ENCODE measurements at places on chromosomes 13 and 19.

GRCh38 chr19:33818411-33818810, 21.7 kb downstream of the KCTD15 start:
- no peak for DNase-seq

GRCh38 chr13:61358599-61358998, 57.0 kb downstream of the PCDH20 start:
- no peak for DNase-seq

- no peak for DNase-seq
Observed at GRCh38 chr19:1069009-1069779, 2.2 kb downstream of the ARHGAP45 start.

DNA sequence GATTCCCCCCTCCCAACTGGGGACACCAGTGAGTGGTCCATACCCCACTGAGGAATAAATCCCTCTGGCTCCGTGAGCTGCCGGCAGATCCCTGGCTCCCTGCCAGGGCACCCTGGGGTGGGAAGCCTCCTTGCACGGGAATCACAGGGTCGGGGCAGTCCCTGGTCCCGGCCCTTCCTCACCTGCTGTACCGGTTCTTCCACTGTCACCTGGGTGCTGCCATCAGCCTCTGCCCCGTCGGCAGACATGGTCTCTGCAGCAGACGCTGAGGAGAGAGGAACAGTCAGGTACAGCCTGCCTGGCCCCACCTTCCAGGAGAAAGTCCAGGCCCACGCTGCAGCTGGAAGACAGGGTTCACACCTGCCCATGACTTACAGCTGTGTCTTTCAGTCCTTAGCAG, 6.3 kb downstream of the PLIN3 start:
- DNase-seq, result peak; percentile 54

GRCh38 chr13:99269627-99270241, 11.6 kb upstream of the GPR18 start:
- peak; percentile 44 for DNase-seq

DNA sequence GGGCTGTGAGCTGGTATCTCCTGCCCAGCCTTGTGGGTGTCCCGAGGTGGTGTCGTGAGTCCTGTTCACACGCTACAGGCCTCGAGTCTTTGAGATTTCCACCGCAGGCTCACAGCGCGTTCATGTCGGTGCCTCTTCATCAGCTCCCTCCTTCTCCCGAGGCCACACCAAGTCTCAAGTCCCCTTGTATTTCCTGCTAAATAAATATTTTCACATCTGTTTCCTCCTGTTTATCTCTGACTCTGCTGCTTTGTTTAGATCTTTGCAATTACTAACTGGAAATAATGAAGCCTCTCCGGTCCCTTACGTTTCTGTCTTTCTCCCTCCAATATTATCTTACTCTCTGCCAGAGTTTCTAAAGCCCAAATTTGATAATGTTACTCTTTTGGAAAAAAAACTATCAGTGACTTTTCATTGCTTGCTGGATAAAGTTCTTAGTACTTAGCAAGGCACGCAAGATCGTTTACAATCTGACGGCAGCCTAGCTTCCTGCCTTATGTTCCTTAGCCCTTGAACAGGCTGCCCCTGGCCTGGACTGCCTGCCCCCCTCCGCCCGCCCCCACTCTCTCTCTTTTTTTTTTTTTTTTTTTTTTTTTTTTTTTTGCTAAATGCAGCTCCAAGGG, 130.5 kb upstream of the RNF113B start:
- no peak for DNase-seq

- peak; percentile 87 for DNase-seq
Observed at GRCh38 chr19:46616631-46617322, 8.1 kb downstream of the PTGIR start.

- no peak for DNase-seq
Observed at GRCh38 chr13:106537521-106537920, 2.1 kb upstream of the EFNB2 start.

- no peak for DNase-seq
Observed at GRCh38 chr13:85142351-85142927, 656.8 kb downstream of the SLITRK6 start.

DNA sequence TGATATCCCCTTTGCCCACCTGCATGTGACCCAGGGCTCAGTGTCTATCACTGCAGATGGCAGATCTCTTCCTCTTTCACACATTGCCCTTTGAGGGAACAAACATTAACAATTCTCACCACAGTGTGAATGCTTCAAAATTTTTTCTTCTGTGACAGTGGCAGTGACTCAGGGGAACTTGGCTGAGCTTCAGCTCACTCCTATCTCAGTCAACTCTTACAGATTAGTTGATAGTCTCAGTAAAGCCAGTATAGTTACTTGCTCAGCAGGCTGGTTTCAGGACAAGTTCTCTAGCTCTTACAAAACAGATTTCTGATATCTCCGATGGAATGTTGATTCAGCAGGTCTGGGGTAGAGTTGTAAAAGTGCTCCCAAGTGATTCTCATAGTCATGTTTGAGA, 166.9 kb downstream of the DLEU7 start:
- DNase-seq, result no peak

GRCh38 chr19:39942366-39942730, 7.9 kb upstream of the FCGBP start:
- DNase-seq, result no peak

- peak; percentile 54 for DNase-seq
Observed at GRCh38 chr13:77492982-77493381, 42.5 kb upstream of the SCEL start.

DNA sequence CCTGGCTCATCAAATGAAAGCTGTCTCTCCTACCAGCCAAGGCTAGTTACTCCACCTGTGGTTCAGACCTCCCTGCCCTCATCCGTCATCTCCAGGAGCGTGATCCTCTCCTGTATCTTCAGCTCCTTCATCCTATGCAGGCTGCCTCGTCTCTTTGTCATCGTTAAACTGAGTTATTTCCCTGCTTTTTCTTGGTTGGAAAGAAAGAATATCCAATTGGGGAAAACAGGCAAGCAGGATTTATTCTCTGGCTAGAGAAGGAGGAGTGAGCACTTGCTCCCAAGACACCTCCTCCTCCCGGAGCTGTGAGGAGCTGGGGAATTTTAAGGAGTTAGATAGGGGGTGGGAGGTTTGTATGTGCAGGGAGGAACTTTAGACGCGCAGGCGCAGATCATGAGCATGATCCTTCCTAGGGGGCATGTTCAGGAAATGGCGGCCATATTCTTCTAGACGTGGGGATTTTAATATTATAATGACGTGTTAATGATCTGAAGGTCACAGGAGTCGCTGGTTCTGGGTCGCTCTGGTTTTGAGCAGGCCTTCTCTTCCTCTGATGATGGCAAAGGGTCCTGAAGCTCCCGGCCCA, 156.4 kb upstream of the KL start:
- DNase-seq, result no peak

GRCh38 chr13:107886118-107886517, 329.2 kb downstream of the LIG4 start:
- no peak for DNase-seq

GRCh38 chr13:112818698-112819045, 128.8 kb downstream of the ATP11A start:
- no peak for DNase-seq

DNA sequence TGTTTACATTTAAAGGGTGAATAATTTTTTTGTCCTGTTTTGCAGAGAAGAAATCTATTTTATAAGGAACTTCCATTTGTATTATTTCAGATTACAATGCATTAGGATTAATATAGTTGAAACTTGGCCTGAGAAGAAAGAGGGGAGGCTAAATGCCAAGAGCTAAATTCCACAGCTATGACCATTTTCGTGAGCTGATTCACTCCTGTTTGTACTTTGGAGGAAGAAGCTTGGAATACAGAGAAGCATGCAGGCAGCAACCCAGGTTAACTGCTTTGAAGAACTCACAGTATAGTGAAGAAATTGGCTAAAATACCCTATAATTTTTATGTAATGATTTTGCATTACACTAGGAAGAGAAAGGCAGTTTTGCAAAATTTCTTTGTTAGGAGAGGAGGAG, 309.4 kb upstream of the KLF12 start:
- DNase-seq, result no peak

DNA sequence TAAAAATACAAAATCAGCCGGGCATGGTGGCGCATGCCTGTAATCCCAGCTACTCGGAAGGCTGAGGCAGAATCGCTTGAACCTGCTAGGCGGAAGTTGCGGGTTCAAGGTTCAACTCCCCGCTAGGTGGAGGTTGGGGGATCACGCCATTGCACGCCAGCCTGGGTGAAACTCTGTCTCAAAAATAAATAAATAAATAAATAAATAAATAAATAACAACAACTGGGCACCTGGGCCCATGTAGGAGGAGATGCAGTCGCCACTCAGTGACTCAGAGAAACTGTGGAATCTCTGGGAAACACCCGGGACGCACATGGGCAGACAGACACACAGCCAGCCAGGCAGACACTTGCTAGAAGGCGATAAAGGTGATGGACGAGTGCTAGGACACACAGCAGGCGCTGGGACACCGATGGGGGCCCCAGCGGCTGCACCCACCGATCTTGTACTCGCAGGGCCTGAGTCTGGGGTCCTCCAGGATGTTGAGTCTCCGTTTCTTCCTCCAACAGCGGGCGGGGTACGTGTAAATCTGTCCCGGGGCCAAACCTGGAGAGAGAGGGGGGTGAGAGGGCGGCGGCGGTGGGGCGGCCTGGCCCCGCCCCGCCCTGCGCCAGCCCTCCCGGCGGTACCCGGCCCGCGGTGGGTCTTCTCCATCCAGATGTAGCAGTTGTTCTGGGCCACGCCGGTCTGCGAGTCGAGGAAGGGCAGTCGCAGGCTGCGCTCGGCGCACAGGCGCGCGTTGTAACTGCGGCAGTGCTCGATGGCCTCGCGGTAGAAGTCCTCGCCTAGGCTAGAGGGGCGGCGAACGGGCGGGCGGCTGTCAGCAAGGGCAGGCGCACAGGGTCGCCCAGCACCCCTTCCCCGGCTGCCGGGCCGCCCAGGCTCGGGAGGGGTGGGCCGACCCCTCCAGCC, 1.8 kb downstream of the DPF1 start:
- no peak for DNase-seq

DNA sequence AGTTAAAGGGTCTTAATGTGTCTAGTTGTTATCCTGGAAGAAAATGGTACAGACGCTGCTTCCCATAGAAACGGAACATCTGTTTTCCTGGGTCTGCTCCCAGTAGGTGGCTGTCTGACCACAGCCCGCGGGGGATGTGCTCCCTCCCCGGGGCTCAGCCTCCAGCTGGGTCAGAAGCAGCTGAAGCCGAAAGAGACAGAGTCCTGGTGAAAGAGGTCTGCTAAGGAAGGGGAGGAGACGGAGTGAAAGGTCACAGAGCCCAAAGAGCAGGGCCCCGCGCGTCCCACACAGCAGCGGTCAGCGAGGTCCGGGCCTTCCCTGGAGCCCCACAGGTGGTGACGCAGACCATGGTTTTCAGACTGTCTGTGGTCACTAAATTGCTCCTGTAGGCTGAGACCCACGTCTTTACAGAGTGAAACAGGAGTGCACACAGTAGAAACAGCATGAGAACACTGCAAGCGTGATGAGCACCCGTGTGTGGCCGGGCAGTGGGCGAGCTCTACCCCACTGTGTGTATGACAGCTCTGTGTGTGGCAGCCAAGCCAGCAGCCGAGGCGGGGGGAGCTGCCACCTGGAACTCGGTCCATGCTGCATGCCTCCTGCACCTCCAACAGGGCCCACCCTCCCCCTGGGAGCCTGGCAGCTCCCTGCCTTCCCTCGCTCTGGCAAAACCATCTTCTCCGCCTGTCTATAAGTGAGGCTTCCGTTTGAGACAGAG, 52.0 kb upstream of the C13orf46 start:
- no peak for DNase-seq

- DNase-seq, result no peak
Observed at GRCh38 chr13:39888865-39889810, 233.7 kb downstream of the COG6 start.

GRCh38 chr13:27018344-27018861, 153.2 kb downstream of the USP12 start:
- no peak for DNase-seq

DNA sequence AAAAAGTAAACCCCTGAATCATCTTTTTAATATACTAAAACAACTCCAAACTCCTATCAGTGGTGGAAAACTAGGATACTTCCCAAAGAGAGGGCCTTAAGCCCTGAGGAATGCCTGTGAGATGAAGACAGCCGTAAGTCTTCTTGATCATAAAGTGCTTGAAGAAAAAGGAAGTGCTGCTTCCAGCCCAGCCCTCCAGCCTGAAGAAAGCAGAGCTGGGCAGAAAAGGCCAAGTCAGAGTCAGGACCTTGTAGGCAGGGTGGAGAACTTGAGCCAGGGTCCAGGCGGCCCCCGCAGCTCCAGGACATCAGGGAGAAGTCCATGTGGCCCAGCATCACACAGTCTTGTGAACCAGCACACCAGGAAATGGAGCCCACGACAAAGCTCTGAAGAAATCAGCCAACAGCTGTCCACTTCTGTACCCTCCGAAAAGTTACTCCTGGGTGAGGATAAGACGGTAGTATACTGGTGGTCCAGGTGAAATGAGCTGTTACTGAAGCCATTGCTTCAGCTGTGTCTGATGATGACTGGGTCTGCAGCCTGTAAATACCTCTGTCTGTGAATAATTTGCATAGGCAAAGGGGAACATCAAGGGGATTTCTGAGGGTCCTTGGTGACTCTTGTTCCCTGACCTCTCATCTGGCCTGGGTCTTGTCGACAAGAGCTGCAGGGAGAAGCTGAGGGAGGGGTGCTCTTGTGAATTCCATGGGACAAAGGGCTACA, 18.7 kb upstream of the CRYL1 start:
- DNase-seq, result no peak

DNA sequence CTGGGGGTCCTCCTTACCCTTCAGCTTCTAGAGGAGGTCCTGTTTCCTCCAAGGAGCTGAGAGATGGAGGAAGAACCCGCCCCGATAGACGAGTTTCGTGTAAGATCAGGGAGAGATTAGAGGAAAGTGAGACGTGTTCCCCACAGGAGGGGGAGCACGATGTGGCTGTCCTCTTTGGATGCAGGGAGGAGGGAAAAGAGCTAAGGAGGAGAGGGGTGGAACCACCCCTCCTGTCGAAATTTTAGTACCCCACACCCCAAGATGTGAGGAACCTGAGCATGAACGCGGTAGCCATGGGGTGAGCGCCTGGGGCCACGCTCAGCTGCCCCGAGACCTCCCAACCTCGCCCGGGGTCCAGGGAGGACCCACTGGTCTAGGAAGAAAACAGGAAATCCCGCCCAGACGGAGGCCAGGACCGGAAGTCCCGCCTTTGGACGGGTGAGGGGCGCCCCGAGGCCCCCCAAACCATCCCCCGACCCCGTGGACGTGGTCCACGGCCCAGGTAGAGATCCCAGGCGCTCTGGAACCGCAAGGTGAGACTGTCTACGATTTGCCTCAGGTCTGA, 1.2 kb downstream of the AKT1S1 start:
- DNase-seq, result peak; percentile 77

DNA sequence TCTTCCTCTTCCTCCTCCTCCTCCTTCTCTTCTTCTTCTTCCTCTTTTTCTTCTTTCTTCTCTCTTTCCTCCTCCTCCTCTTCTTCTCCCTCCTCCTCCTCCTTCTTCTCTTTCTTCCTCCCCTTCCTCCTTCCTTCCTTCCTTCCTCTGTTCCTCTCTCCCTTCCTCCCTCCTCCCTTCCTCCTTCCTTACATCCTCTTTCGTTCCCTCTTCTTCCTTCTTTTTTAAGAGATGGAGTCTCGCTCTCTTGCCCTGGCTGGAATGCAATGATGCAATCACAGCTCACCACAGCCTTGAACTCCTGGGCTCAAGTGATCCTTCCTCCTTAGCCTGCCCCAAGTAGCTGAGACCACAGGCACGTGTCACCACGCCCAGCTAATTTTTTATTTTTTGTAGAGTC, 13.2 kb downstream of the EHD2 start:
- DNase-seq, result no peak

Measured in D341Med (cell line).